ENCODE measurements at places on chromosomes 5 and 9. TPM values are rescaled to one million over a fixed set of nuclear protein-coding genes. Genes with fewer than 3 reads are reported as not detected.
A peak's percentile ranks its signal among the peaks of the same experiment; 100 is the strongest.

DNA sequence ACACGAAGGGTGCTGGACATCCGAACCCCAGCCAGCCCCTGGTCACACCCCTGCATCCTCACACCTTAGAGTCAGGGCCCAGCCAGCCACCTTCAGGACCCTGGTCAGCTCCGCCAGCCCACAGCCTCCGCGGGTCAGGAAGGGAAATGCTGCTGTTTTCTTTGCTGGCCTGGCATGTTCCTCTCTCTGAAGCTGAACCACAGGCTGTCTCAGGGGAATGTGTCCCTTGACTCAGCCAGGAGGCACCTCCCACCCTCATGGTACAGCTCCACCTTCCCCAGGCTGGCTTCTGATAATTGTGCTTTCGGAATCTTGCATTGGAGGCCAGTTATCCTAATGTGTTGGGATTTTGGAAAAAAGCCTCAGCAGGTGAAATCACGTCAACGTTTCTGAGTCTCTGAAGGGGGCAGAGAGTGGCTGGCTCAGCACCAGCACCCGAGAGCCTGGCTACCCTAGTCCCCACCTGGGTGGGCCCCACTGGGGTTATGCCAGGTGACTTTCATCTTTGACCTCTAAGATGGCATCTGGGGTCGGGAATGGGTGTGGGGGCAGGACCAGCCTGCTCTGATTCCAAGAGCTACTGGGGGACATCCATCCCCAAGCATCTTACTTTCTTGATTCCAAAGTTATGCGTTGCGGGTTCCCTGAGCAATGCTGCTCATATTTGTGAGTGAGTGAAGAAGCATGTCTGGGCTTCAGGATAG lies 9.8 kb upstream of the OLFM1 start:
- peak; percentile 39 for DNase-seq

DNA sequence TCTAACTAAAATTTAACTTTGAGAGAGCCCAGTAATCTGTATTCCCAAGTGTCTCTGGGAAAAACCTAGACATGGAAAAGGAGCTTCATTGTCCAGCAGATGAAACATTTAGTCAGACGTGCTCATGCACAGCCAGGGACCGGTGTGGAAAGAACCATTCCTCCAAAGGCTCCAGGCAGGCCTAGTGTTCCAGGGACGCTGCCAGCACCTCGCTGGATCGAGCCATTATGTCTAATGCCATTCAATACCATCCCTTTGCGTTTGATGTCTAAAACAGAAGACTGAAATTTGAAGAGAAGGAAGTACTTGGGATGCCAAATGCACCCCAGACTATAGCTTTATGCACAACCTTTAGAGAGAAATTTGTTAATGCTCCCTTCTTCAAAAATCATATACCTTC lies 1.4 kb upstream of the CHSY3 start:
- DNase-seq = no peak

NPDC1 gene
- total RNA-seq = 27.0 TPM

- no peak for DNase-seq
Measured at GRCh38 chr5:97986069-97986468, 787.4 kb upstream of the RGMB start.

GRCh38 chr5:82912462-82912861 lies 164.7 kb downstream of the TMEM167A start:
- DNase-seq = peak; percentile 19

DNA sequence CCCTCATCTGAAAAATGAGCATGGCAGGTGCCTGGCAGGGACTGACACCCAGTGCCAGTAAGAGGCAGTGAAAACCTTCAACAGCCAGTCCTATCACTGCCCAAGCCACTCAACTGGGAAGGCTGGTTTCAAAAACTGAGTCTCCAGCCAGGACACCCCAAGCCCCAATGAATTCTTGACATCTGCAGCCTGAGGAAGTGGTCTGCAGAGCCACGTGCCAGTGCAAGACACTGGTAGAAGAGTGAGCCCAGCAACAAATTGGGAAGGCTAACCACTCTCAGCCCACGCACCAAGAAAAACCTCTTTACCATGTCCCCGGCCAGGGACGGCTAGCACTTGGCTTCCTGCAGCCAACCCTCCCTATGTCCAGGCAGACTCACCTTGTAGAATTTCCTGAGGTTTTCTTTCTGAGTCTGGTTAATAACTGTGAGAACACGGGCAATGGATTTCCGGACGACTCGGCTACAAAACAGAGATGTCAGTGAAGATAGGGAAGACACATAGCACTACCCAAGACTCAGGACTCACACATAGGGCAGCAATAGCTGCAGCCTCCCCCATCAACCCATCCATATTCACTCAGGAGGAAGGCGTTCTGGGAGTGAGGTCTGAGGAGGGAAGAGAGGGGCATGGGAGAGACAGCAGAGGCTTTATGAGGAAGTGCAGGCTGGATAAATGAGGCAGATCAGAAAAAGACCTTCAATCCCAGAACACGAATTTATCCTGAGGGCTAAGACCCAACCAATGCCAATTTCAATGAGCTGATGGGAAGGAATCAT lies 1.8 kb downstream of the RPL35 start:
- no peak for DNase-seq

- DNase-seq = no peak
Measured at GRCh38 chr9:76200315-76200714, 193.9 kb downstream of the RFK start.

DNA sequence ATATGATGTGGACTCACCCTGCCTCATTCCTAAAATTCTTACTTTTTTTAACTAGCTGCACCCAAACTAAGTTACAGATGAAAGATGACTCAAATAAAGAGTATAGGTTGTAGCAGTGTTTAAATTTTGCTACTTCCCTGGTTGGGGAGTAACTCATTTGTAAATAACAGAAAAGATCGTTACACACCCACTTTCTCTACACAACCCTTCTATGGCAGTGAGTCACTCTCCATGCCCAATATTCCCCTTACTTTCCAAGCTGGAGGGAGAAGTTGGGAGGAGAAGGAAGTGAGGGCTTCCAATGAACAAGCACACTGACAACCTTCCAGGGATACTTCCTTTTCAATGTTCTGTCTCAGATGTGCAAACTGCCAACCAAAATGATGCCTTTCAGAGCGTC lies 1.9 kb downstream of the RASEF start:
- no peak for DNase-seq

GRCh38 chr5:54518146-54518817 lies 723 bp downstream of the SNX18 start:
- DNase-seq = peak; percentile 80

- DNase-seq = peak; percentile 77
Measured at GRCh38 chr5:150209099-150209635, 19.3 kb downstream of the SLC6A7 start.

- no peak for DNase-seq
Measured at GRCh38 chr5:175773534-175774070, 97.8 kb upstream of the CPLX2 start.

DNA sequence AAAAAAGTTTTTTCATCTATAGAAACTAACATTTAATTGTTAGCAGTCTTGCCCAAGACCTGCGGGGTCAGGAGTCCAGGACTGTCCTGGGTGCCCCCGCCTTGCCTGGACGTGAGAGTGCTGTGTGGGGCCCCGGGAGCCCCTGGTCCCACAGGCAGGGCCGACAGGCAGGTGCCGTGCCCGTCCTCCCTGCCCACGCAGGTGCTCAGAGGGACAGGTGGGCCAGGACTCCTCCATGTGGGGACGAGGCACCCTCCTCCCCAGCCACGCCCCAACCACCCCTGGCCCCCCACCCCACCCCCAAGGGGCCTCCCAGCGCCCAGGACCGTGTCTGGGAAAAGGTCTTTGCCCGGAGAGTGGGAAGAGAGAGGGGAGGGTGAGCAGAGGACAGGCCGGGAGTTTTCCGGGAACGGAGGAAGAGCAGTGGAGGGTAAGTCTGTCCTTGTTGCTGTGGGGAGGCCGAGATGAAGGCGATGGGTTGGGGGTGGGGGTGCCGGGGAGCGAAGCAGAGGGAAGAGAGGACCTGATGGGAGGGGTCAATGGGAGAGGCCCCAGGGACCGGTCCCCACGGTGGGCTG lies 2.7 kb upstream of the LCN12 start:
- DNase-seq = no peak

DNA sequence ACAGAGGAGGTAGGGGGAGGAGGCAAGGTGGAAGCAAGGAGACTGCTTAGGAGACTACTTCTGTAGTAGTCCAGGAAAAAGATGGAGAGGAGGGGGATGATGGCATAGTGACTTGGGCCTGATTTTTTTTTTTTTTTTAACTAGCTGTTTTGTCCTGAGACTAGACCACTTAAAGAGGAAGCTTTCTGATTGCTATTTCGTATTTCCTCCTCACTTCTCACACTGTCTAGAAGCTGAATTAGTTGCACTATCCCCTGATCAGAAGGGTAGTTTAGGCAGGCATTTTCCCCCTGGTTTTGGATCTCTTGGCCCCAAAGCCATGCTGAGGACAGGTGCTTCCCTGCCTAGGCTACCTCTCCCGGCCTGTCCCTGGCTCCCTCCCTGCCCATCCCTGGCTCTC lies 14.9 kb downstream of the LARP1 start:
- no peak for DNase-seq
